ENCODE measurements at places on chromosomes 16 and 17. TPM values are rescaled to one million over a fixed set of nuclear protein-coding genes. Genes with fewer than 3 reads are reported as not detected.

GRCh38 chr16:58732545-58733247, 1.4 kb downstream of the GOT2 start:
- no peaks in the 10 kb centered on the region for H3K27me3 ChIP-seq
- no peak for DNase-seq
- H3K4me1 ChIP-seq = peaks cover 18% of the 10 kb centered on the region

DNA sequence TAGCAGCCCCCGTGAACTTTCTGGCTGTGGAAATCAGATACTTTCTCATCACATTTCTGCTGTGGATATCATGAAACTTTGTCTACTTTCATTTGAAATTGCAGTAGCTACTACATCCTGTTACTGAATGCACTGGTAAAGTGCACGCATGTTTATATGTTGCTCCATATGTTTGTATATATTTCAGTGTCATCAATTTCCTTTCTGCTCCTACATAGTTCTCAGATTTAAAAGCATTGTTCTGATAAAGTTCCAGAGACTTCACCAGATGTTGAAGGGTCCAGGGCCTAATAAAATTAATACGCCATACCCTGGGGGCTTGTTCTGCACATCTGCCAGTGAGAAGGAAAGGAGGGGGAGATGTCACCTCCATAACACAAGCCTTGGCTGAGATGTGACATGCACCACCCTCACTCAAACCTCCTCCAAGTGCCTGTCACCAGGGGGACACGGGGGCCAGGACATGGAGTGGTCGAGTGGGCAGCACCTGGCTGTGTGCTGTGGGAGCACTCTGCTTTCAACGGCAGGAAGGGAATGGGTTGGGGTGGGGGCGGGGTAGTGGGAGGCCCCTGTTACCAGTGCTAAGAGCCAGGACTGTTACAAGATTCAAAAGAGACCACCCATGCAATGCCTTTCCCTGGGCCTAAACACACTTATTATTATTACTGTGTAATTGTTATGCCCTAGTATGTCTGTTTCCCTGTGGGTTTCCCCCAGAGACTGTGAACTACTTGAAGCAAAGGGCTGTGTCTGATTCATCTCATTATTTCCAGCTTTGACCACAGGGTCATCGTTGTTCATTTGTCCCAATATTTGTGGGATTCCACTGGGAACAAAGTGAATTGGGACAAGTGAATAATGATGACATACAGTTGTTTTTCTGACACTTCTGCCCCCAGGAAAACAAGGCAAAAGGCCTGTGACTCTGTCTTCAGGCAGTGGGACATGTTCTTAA, 193.4 kb downstream of the FOXL1 start:
- no peak overlapping the region for H3K27ac ChIP-seq
- peaks cover 89% of the 10 kb centered on the region for H3K27me3 ChIP-seq
- H3K4me3 ChIP-seq = no peak overlapping the region
- H3K36me3 ChIP-seq = no peaks in the 10 kb centered on the region
- H3K4me1 ChIP-seq = no peaks in the 10 kb centered on the region

DNA sequence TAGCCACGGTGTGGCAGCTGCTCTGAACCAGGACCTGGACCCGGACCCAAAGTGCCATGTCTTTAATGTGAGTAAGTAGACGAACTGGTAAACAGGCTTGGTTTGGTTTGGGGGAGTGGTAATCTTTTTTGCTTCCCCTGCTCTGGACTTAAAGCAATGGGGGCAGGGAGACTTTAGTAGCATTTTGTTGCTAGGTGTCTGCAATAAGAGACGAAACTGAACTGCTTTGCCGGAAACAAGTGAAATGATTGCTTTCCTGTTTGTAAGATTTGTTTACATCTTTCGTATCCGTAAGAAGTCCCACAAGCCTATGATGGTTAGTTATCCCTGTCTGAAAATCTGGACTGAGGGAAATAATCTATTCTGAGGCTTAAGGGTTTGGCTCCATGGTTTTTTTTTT, 21.5 kb downstream of the PRCD start:
- H3K4me1 ChIP-seq = peaks cover 27% of the 10 kb centered on the region
- no peaks in the 10 kb centered on the region for H3K27me3 ChIP-seq
- DNase-seq = no peak
- H3K27ac ChIP-seq = no peak overlapping the region

- H3K36me3 ChIP-seq = no peaks in the 10 kb centered on the region
- peaks cover 7% of the 10 kb centered on the region for H3K27me3 ChIP-seq
- no peak overlapping the region for H3K4me3 ChIP-seq
- no peak overlapping the region for H3K27ac ChIP-seq
- DNase-seq = no peak
These were observed 241.6 kb downstream of the CNTNAP4 start for GRCh38 chr16:76518781-76519180.

- peaks cover 37% of the 10 kb centered on the region for H3K4me1 ChIP-seq
- no peak for DNase-seq
- no peaks in the 10 kb centered on the region for H3K27me3 ChIP-seq
- no peaks in the 10 kb centered on the region for H3K36me3 ChIP-seq
- no peak overlapping the region for H3K4me3 ChIP-seq
- H3K27ac ChIP-seq = peak overlapping the region; percentile 32
These were observed 3.5 kb downstream of the ZBTB4 start for GRCh38 chr17:7475764-7476422.

DNA sequence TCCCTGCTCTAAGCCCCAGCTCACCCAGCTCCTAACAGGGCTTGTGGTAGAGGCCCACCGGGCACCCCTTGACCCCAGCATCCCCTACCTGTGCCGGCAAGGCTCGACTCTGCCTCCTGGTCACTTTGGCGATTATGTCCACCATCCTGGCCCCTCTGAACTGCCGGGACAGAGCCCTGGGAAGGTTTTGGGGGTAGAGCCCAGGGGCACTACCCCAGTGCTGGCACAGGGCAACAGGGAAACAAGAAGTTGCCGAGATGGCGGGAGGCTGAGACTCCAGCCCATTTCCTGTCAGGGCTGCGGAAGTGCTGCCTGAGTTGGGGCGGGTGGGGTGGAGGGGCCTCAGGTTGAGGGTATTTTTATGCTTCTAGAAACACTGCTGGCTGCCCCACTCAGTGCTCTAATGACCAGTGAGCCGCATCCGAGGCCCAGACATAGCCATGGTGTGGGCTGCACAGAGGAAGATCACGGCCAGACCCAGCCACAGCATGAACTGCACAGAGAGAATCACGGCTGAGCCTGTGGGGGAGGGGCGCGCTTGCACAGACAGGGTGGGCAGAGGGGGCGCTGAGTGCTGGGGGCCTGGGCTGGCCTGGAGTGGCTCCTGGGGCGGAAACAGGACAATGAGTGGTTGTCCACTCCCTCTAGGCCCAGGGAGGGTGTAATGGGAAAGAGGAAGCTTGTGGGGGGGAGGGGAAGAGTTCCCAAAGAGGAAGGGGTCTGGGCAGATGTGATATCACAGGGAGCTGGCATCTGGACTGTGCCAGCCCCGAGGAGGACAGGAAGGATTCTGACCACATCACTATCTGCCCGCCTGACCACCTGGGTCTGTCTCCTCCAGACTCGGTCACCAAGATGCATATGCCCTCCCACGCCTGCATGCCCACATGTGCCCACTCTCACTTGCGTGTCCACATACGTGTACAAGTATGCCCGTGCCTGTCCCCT, 22.3 kb downstream of the ARHGAP27 start:
- peaks cover 22% of the 10 kb centered on the region for H3K36me3 ChIP-seq
- no peak overlapping the region for H3K27ac ChIP-seq
- no peaks in the 10 kb centered on the region for H3K27me3 ChIP-seq
- no peaks in the 10 kb centered on the region for H3K4me1 ChIP-seq
- no peak for DNase-seq

- DNase-seq = no peak
- peaks cover 51% of the 10 kb centered on the region for H3K36me3 ChIP-seq
- peak overlapping the region; percentile 99 for H3K4me3 ChIP-seq
- peak overlapping the region; percentile 91 for H3K27ac ChIP-seq
These were observed 1.3 kb downstream of the NQO1 start for GRCh38 chr16:69724981-69725479.

DNA sequence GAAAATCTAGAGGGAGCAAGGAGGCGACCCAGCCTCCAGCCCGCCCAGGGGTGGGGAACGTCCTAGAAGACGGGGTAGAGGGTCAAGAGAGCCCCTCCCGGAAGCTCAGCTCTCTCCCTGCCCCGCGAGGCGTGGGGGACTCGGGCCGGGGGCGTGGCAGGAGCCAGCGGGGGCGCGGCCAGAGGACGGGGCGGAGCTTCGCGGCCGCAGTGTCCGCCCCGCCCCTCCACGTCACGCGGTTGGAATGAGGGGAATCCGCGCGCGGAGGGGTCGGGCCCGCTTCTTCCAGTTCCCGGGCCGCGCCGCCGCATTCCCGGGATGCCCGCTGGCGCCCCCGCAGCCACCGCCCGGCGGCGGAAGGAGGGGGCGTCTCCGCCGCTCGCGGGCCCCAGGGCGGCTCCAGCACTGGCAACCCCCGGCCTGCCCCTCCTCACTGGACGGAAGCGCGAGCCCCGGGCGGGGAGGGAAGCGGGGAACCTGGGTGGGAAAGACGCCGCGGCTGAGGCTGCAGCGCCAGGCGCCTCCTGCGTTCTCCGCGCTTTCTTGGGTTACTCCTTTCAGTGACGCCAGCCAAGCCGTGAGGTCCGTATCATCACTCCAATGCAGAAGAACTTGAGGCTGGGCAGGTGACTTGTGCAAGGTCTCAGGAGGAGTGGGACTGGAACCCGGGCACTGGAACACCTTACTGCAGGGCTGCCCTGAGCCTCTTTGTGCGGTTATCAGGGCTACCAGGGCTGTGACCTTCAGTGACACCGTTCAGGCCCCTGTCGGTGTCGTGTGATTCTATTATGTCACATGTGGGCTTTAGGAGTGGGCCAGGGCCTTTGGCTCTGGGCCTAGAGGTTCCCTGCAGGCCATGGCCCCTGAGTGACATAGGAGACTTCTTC, 4.3 kb downstream of the MYO1C start:
- DNase-seq = peak; percentile 60
- peak overlapping the region; percentile 56 for H3K4me3 ChIP-seq
- peak overlapping the region; percentile 45 for H3K27ac ChIP-seq
- H3K4me1 ChIP-seq = peaks cover 58% of the 10 kb centered on the region
- no peaks in the 10 kb centered on the region for H3K36me3 ChIP-seq

DNA sequence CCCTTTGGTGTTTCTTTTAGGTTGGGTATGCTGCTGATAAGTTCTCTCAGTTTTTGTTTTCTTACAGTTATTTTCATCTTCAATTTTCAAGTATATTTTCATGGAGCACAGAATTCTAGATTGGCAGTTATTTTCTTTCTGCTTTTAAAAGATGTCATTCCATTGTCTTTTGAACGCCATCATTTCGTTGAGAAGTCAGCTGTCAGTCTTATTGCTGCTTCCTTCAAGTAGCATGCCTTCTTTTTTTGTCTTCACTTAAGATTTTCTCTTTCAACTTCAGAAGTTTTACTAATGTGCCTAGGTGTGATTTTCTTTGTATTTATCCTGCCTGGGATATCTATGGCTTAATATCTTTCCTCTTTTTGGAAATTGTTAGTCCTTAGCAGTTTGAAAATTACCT, 262.2 kb upstream of the PMFBP1 start:
- H3K27ac ChIP-seq = no peak overlapping the region
- no peak overlapping the region for H3K4me3 ChIP-seq
- H3K27me3 ChIP-seq = no peaks in the 10 kb centered on the region
- H3K36me3 ChIP-seq = no peaks in the 10 kb centered on the region
- no peak for DNase-seq
- H3K4me1 ChIP-seq = no peaks in the 10 kb centered on the region

DNA sequence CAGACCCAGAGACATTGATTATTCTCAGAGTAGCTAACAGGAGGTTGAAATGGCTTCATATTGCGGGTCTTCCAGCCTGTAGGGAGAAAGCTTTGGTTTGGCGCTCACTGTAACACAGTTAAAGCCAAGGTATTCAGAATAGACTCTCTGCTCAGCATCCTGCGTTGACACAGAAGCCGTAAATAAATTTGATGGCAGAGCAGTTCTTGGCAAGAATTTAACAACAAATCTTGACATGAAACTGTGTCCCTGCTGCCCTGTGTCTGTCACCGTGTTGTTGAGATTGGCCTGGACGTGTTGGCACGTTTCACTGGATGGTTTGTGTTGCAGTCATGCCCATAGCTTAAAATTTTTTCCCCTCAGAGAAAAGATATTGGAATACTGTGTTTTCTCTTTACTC, 359.6 kb downstream of the SNX29 start:
- H3K36me3 ChIP-seq = no peaks in the 10 kb centered on the region
- peaks cover 16% of the 10 kb centered on the region for H3K4me1 ChIP-seq
- no peaks in the 10 kb centered on the region for H3K27me3 ChIP-seq
- no peak for DNase-seq
- no peak overlapping the region for H3K4me3 ChIP-seq
- H3K27ac ChIP-seq = no peak overlapping the region

The BORCS6 gene
- total RNA-seq = 6.4 TPM

GRCh38 chr16:48542020-48542473, 67.9 kb downstream of the N4BP1 start:
- no peak overlapping the region for H3K27ac ChIP-seq
- 0 out of 2 replicates have a peak, but pooled peaks cover 3% of the 10 kb centered on the region for H3K36me3 ChIP-seq
- peak; percentile 21 for DNase-seq

DNA sequence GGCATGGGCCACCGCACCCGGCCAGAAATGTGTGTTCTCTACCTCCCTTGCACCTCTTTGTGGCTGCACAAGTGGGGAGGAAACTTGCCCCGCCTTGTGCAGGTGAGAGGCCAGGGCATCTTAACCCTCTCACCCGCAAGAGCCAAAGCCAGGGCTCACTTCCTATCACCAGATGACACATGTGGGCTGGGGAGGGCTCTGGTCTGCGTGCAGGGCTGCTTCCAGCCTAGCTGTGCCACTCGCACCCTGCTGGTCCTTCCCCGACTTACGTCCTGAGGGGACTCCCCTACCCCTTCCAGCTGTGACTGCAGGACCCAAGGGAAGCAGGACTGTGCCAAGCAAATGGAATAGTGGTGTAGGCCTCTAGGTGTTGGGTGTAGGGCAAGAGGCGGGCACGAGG, 6.9 kb downstream of the MIEF2 start:
- H3K36me3 ChIP-seq = no peaks in the 10 kb centered on the region
- H3K4me1 ChIP-seq = peaks cover 18% of the 10 kb centered on the region
- H3K4me3 ChIP-seq = no peak overlapping the region
- H3K27ac ChIP-seq = peak overlapping the region; percentile 60

DNA sequence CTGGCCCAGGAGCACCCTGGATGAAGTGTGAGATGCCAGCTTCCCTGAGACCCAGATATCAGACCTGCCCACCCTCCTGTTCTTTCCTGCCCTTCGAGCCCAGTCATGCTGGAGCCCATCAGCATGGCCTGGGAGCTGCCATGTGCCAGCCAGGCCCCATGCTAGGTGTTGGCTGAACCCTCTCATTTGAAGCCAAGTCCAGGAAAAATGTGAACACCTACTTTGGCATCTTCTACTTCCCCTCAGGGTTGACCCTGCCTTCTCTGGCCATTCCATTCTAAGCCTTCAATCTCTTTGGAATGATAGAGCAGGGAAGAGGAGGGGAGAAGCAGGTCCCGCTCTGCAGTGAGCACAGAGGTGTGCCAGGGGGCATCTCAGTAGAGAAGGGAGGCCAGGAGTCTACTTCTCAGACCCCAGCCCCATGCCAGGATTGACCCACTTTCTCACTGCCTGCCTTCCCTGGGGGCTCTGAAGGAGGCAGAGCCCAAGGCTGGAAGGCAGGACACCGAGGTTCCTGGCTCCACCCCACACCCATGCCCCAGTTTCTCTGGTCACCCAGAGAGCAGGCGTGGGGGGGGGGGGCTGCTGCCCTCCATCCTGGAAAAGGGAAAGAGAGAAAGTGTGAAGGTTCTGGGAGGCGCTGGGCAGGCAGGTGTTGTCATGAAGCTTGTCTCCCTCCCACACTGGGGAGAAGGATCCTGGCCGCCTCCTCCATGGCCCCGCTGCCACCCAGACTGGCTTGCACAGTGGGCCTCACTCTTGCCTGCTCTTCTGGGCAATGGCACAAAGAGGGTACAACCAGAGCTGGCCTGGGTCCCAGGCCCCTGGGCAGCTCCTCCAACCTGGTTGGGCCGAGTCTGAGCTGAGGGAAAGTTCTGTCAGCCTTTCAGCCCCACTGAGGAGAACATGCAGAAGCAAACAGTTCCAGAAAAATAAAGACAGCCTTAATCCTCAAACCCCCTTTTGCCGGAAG, 9.3 kb downstream of the HDAC5 start:
- no peak overlapping the region for H3K27ac ChIP-seq
- H3K36me3 ChIP-seq = no peaks in the 10 kb centered on the region
- H3K27me3 ChIP-seq = no peaks in the 10 kb centered on the region

The DNAI2 gene
- total RNA-seq = not detected

All from PC-9 (cell line).